ENCODE measurements at places on chromosomes 7 and 10.

DNA sequence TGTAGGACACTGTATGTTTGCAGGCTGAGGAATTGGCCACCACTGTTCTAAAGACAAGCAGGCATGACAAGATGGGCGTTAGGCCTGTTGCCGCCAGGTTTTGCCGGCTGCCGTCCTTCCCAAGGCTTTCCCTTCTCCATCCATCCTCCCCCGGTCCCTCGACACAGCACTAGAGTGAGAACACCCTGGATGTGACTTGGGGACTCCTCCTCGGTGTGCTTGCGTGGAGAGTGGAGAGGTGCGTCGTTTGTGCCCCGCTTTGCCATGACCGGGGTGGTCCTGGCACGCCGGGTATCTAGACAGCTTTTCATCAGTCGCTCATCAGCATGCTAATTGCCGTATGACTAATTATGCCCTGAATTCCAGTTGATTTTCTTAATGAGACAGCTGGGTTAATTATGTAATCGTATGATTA lies 206.6 kb upstream of the SH2B2 start:
- DNase-seq, result no peak

GRCh38 chr7:154591544-154591943 lies 411.4 kb downstream of the PAXIP1 start:
- DNase-seq, result no peak

GRCh38 chr10:89369156-89370105 lies 8.4 kb upstream of the IFIT1B start:
- DNase-seq, result no peak

- DNase-seq, result no peak
These were observed 160.2 kb downstream of the DKK1 start for GRCh38 chr10:52474265-52474664.

DNA sequence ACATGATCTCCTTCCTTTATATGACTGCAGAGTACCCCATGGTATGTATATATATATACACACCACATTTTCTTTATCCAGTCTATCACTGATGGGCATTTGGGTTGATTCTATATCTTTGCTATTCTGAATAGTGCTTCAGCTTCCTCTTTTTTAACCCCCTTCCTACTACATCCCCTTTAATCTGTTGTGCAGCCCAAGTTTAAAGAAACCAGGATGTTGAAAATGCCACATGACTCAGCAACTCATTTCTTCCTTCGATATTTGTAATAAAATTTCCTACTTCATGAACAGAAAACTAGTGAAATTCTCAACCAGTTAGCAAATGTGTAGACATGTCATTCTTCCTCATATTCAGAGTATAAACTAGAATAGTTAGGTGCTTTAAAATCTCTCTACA lies 1245.7 kb upstream of the SORCS1 start:
- DNase-seq, result no peak

DNA sequence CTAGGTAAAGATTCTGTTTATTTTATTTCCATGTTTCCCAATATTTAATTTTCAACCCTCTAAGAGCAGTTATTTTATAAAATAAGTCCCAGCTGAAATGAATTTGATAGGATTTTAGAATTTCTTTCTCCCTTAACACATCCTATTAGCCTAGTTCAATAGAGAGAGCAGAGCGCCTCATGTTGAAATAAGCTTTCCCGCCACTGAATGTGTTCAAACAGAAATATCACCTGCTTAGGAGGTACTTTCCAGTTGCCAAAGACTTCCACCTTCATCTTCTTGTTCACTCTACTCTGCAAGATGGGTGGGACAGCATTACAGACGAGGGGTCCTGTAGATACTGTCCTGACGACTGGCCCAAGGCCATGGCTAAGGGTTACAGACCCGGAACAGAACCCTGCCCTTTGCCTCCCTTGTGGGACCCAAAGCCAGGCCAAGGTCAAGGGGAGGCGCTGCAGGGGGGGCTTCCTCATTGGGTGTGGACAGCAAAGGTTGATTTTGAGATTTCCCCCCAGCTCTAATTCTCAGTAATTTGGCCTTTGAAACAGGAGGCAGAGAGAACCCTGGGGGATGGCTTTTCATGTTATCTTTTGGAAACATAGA lies 62.0 kb downstream of the PARP12 start:
- no peak for DNase-seq

GRCh38 chr7:102463841-102464576 lies 654 bp downstream of the ALKBH4 start:
- peak; percentile 21 for DNase-seq
